ENCODE measurements at places on chromosomes 6 and 20.

GRCh38 chr6:83927470-83927869 is 68.0 kb downstream of the CYB5R4 start:
- DNase-seq: no peak

GRCh38 chr6:154170106-154170505 is 131.1 kb downstream of the OPRM1 start:
- no peak for DNase-seq

DNA sequence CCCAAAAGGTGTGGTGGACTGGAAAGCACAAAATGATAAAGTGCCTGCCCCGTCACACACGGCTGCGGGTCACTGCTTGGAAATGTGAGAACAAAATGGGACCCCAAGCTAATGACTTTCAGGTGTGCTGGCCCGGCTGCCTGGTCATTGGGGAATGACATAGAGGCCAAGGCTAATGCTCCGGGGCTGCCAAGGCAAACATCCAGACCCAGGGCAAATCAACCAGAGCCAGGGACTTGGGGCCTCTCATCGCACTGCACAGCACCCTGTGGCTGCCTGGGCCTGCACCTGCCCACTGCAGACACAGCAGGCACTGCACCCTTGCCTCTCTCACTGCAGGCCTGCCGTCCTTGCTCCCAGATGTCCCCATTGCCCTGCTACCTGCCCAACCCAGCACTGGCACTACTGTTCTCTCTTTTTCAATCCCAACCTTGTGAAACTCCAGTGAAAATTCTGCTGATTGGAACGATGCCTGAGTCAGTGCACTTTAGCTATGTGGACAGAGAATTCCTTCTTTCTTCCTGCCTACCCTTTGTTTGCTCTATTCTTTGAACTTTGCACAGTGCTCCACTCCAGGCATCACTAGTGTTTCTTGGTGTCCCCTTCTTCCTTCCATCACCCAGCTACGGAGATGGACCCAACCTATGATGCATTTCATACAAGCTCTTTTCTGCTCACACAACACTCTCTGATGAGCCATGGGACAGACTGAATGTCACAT is 849.5 kb downstream of the MAFB start:
- DNase-seq: no peak

DNA sequence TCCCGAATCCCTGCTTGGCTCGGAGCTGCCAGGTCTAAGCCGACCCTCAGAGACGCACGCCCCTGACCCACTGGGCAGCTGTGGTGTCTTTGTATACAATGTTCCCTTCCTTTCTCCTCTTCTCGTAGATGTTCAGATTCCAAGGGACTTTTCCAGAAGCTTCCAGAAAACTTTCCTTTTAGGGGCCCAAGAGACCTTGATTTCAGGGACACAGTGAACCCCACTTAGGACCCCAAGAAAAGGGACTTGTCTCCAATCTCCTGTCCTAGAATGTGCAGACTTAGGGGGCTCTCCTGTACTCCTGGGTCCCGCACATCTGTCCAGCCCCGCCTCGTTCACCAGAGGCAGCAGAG is 103.5 kb downstream of the EDN3 start:
- no peak for DNase-seq

- no peak for DNase-seq
Measured at GRCh38 chr6:46990031-46990644, 52.0 kb downstream of the ADGRF1 start.

DNA sequence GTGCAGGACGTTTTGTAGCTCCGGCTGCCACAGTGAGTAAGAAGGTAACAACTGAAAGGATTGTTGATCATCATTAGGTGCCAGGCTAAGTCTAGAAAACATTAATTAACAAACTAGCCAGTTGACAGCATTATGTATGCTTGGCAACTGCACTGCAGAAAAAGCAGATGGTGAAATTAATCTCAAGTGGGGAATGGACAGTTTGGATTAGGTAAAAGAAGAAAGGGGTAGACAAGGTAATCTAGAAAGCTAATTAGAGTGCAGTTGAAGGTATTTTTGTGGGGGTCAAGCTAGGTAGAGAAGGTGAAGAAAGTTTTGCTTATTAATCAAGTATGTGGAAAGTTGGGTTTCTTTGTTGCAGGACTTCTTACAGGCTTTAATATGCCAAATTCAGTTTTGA is 69.7 kb upstream of the HINT3 start:
- DNase-seq: no peak

GRCh38 chr20:37519508-37520418 is 1.3 kb upstream of the NNAT start:
- DNase-seq: no peak

DNA sequence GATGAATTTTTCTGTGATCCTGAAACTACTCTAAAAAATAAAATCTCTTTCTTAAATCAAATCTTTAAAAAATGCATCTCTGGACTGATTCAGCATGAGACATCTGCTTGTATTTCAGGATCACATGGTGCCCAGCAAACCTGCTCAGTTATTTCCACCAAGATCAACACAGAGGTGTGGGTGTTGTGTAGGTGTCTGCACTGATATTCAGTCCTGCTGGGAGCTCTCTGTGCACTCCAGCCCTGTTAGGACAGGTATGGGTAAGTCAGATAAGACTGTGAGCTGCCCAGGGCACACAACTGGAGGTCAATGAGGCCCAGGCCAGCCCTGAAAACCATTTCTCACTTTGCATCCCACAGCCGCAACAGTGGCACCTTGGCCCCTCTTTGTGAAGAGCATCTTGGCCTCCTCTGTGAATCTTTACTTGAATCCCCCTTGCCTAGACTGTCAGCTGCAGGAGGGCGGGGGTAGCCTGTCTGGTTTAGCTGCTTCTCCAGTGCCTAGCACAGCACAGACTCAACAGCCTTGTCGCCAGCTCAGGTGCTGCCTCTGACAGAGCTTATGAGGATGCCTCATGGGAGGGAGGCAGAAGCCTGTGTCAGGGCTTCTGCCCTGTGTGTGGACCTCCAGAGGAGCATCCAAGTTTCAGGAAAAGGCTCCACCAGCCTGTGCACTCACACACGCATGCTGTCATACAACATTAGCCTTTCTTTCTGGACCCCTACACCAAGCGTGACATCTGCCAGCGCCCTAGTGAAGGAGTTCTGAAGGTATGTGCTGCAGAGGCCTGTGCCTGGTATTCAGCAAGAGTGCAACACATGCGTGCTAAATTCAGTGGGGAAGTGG is 187.6 kb upstream of the CST7 start:
- DNase-seq: no peak

DNA sequence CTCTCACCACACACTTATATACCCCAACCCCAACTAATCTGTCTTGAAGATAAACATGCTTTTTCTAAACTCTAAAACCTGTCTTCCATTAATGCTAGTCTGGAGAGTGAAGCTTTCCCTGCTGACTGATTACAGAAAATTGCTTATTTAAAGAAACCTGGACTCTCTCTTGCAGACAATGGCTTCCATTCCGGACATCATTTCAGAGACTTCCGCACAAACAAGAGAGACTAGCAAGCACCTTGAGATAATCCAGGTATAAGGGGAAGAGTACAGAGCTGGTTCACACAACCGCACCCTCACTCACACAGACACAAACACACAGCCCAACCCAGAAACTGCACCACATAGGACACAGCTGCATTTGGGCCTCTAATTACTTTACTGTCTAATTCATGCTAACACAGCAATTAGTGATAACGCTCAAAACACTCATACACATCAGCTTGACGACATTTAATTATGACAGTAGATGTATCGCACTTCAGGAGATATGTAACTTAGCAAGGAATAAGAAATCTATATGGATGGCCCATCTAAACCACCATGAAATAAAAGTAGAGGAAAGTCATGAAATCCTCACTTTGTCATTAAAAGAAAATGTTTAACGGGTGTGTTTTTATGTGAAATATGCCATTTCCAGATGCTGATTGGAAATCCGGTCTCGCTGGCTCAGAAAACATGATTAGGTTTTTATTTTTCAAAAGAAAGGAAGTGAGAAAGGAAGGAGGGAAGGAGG is 138.1 kb upstream of the JARID2 start:
- DNase-seq: no peak

DNA sequence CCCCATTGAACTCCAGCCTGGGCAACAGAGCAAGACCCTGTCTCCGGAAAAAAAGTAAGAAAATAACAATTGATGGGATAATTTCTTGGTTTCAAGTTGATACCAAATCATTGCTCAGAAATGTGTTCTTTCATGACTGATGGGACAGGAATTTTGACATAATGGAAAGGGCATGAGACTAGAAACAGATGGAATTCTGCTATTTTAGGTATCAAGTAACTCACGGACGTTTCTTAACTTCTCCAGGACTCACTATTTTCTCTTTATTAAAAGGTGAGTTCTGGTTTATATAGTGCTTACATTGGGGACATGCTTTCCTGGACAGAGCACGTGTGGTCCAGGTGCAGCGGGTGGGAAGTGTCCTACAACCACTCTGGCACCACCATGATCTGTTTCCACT is 6.0 kb upstream of the DSP start:
- no peak for DNase-seq

Measured in stimulated activated CD4-positive, alpha-beta T cell treated with anti-CD3 and anti-CD28 coated beads, TNF-alpha, amount 100 ng/mL, for 24 hours (primary cell).